ENCODE measurements at places on chromosomes 6 and 20. TPM values are rescaled to one million over a fixed set of nuclear protein-coding genes. Genes with fewer than 3 reads are reported as not detected.

DNA sequence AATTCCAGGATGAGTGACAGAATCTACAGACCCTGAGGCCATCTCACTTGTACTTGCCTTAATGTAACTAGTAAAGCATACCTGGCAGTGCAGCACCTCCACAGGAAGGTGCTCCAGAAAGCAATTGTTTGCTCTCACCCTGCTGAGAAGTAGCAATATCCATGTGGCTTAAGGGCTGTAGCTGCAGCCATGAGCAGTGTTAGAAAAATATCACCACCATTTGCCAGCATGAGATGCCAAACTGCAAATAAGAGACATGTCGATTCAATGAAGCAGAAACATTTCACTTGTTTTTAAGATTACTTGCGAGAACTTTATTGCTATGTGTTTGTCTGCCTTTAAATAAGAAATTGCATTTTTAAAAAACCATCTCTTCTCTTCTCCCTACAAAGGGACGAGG lies 151.5 kb downstream of the PRL start:
- no peak for DNase-seq

CDS2 gene
- total RNA-seq: 33.0 TPM

DNA sequence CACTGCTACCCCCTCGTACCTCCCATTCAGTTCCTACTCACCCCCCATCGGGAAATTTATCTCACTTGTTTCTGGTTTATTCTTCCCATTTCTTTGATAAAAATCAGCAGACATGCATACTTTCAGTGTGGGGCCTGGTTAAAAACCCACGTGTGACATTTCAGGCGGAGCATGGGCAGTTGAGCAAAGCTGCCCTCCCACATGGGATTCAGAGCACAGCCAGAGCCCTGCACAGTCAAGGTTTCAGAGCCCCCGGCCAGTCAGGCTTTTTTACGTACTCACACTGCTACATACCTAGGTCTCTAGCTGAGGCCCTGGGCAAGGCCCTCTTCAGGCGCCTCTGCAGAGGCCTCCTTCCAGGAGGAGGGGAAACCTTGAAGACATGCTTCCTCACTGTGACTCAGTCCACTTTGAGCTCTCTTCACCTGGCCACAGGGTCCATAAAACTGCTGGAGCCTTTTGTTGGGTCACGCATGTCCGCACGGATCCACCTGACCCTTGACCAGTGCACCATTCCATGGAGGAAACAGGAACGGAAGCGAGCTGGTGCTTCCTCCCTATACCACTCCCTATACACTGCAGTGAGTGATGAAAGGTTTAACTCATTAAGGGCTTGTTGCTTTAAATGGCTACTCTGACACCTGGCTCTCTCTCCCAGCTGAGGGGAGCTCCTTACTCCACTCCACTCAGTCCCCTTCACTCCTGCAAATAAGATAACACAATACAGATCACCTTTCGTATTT lies 713.3 kb downstream of the PRKN start:
- no peak for DNase-seq

DNA sequence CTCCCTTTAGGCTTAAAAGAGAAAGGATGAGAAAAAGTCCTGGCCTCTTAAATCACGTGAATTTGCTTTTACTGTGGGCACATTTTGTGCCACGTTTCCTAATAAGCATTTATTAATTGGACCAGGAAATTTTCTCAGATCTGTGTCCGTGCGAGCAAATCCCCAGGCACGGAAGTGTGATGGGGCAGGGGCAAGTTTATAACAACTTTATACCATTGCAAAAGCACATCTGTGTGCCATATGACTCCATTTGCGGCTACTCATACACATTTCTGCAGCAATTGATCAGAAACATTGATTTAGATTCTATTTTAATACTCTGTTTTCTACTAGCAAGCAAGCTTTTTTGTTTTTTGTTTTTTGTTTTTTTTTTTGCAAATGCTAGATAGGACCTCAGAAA lies 373.2 kb downstream of the TAF4 start:
- no peak for DNase-seq

DNA sequence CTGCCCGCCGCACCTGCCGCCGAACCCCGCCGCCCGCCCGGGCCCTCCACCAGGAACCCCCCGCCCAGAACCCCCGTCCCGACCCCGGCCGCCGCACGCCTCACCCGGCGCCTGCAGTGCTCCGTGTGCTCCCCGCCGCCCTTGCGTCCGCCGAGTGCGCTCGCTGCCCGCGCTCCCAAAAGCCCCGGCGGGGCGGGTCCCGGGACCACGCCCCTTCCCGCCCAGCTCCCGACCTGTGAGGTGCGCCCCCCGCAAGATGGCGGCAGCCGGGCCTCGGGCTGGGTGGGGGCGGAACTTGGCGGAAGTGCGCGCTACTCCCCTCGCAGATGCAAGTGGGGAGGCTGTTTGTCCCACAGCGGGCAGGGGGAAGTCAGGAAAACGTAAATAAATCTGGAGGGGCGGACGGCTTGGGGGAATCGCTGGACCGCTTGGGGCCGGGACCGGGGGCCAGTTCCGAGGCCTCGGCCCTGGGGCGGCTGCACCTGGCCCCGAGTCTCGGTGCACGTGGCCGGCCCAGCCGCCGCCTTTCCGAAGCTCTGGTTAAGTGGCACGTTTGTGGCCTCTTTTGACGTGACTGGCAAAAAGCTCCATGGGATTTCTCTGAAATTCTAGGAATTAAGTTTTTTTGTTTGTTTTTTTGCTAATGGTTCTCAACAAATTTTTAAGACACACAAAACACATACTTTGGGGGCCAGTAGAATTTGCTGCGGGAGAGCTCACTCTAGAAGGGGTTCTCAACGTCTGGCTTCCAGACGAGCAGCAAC lies at the start of gene EZR:
EZR (minus strand) TSS at position 156 of the 764 bp plus-strand sequence. CDS start 1,275 bp downstream, outside the sequence.
- no peak for DNase-seq

ULBP1 gene
- 29.8 TPM for total RNA-seq

- DNase-seq: no peak
Observed at GRCh38 chr6:135141728-135142127, 39.4 kb upstream of the MYB start.

MAS1L gene
- total RNA-seq: not detected

TRIM40 gene
- not detected for total RNA-seq

ZBTB24 gene
- 7.1 TPM for total RNA-seq

COL19A1 gene
- 2.0 TPM for total RNA-seq

DNA sequence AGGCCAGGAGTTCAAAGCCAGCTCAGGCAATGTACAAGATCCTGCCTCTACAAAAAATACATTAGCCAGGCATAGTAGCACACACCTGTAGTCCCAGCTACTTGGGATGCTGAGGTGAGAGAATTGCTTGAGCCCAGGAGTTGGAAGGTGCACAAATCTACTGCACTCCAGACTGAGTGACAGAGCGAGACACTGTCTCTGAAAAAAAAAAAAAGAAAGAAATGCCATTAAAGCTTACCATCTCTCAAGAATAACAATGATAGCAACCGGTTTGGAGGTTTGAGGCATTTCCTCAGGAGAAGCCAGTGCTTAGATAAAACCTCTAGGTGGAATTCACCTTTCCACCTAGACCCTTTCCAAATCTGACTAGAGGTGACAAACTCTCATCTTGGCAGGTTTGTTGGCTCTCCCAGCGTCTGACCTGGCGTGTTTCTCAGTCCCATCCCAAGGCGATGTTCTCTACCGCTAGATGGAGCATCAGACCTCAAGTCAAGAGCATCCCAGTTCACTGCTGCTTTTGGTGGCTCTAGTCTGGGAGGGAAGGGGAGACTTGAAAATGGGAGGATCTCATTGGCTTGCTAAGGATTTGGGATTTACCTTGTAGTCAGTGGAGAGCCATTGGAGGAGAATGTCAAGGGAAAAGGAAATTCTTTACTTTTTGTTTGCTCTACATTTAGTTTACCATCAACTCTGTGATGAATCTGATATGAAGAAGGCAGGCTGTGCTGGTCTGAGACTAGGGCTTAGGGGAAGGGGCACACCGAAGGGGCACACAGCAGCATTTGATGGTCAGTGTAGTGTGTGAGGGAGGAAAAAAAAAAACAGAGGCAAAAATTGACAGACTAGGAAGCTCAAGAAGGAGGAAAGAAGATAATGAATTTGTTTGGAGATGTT lies 67.9 kb downstream of the NCOA7 start:
- no peak for DNase-seq

- no peak for DNase-seq
Observed at GRCh38 chr6:122788208-122788607, 850 bp upstream of the SMPDL3A start.

DNA sequence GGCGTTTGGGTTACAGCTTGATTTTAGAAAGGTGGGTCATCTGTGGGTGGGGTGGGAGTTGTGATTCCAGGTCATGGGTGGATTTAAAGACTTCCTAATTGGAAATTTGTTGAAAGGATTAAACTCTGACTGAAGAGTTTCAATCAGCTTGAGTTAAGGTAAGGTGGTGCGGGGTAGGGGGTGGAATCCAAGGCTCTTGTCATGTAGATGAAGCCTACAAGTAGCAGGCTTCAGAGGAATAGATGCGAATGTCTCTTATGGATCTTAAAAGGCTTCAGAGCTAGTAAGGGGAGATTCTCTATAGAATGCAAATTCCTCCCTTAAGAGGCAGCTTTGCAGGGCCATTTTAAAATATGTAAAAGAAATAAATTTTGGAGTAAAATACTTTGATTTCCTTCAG lies 645.3 kb downstream of the FRK start:
- no peak for DNase-seq

GRCh38 chr20:45373353-45374100 lies 4.6 kb downstream of the TP53TG5 start:
- DNase-seq: no peak

DNA sequence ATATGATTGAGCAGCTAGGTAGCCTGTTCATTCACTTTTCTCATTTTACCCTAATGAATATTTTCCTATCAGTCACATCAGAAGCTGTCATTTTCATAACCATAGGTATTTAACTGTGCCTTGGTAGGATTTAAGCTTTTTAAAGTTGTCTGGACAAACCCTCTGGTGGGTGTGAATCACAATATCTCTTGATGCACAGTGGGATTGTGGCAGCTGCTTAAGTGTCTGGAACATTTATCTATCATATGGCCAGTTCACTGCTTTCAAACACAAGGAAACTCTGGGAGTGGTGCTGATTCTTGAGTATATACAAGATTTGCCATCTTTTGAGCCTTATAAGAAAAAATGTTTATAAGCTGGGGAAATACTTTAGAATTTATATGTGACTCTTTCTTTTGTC lies 87.0 kb upstream of the SUPT3H start:
- DNase-seq: no peak

- DNase-seq: no peak
Observed at GRCh38 chr20:41110930-41111577, 26.3 kb upstream of the PLCG1 start.

- DNase-seq: no peak
Observed at GRCh38 chr6:139903411-139904157, 529.1 kb upstream of the CITED2 start.

OR12D1 gene
- total RNA-seq: not detected

GRCh38 chr6:119347466-119348095 lies 2.0 kb downstream of the MAN1A1 start:
- DNase-seq: no peak

DNA sequence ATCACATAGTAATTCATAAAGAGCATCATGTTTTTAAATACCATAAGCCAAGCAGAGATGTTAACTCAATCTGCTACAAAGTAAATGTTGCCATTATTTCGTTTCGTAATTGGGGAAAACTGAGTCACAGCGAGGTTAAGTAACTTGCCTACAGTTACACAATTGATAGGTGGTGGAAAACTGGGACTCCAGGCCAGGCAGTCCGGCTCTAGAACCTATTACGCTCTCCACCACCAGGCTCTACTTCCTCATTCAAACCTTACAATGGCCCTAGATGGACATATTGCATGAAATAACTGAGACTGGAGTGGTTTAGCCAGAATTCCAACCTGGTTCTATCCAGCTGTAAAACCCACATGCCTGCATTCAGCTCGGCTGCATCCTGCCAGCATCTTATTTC lies 58.2 kb downstream of the LINC00237 start:
- DNase-seq: no peak

MED23 gene
- total RNA-seq: 39.0 TPM

GRCh38 chr20:14865731-14866130 lies 528.3 kb upstream of the FLRT3 start:
- DNase-seq: no peak

COL11A2 gene
- 10.0 TPM for total RNA-seq

PBOV1 gene
- total RNA-seq: not detected

DNA sequence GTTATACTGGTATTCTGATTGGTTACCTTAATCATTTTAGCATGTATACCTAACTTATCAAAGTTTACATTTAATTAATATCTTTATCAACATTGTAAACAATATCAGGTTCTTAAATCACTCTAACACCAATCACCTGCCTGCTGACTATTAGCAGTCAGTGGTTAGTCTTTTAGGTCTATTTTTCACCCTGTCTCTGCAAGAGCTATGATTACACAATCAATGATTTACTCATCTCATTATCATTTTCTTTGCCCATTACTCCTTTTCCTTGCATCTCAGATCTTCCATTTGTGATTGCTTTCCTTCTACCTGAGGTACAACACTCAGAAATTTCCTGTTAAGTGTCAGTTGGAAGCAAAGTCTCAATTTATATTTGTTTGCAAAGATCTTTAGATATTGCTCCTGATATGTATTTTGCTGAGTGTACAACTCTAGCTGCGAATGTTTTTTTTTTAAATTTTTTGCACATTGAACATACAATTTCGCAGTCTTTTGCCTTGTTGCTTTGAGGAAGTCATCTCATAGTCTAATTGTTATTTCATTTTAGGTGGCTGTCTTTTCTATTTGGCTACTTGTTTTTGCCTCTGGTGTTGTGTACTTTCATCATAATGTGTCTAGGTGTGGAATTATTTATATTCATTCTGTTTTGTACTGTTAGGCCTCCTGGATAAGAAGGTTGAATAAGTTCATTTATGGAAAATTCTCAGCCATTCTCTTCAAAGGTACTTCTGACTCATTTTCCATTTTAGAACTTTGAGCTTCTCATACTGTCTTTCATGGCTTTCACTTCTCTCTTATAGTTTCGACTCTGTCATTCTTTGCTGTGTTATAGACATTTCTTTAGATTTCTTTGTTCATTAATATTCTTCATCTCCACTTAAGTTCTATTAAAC lies 104.9 kb upstream of the CEP162 start:
- DNase-seq: no peak

GRCh38 chr6:110703010-110703905 lies 112.0 kb downstream of the CDK19 start:
- no peak for DNase-seq

DNA sequence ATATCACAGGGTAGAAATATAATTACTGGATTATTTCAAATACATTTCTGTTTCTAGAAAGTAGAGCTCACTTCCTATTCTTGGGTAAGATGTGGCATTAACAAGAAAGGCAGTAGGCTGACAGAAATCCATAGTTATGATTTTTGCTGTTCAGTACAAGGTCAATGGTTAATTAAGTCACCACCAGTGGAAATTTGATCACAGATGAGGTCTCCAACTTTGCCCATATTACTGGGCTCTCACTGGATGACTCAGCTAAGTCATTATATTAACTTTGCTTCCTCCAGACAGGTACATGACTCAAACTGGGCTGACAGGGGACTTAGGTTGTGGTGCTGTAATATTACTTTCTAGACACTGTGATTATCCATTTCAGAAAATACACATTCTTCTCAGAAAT lies 212.4 kb downstream of the GRIK2 start:
- DNase-seq: no peak

- no peak for DNase-seq
Observed at GRCh38 chr6:130183271-130184222, 39.2 kb downstream of the SAMD3 start.

SIRPD gene
- not detected for total RNA-seq

GRCh38 chr6:130913120-130913519 lies 85.9 kb downstream of the SMLR1 start:
- no peak for DNase-seq
